ENCODE measurements at places on chromosomes 3 and 15.

DNA sequence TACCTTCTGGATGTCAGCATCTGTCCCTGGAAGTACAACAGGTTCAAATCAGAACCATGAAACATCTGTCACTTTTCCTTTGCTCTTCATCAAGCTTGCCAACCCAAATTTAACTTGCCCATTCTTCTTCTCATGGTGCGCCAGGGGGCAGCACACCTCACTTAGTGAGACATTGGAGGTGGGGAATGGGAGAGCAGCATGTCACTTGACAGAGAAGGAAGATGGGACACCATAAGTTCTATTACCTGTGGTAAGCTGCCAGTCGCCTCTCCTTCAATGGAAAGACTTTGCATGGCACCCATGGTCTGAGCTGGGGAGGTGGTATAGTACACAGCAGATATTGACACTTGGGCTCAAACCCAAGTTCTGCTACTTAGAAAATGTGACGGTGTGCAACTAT, 2.9 kb downstream of the SCN5A start:
- no peak for DNase-seq

- no peak for DNase-seq
Measured at GRCh38 chr3:52188556-52188955, 9.4 kb upstream of the ALAS1 start.

- DNase-seq, result no peak
Measured at GRCh38 chr3:73557986-73558726, 66.6 kb downstream of the PDZRN3 start.

GRCh38 chr15:31280046-31280830, 46.4 kb upstream of the KLF13 start:
- no peak for DNase-seq

GRCh38 chr3:46986782-46987310, 7.4 kb downstream of the NBEAL2 start:
- DNase-seq, result no peak

DNA sequence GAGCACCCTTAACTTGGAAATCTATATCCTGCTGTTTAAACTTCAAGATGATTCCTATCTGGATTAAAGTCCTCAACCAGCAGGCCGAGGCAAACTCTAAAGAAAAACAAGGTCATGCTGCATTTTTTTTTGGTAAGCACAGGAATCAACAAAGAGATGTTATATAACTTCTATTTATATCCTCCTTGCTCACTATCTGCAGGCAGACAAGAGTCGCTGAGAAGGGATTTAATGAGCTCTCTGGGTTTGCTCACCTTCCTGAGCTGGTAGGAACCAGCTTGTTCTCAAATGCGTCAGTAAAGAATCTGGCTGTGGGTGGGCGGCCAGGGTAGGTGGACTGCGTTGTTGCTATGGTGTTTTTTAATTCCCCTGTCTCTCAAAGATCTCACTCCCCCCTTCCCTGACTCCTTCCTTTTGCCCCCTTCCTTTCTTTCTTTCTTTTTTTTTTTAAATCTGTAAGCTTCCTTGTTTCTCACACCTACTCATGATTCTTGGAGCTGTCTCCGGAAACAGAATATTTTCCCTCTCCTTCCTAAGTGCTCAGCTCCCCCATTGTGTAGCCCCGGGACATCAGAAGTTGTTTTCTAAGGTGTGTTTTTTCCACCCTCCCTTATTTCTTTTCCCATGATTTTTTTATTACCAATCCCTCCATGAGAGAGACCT, 228.8 kb upstream of the BHLHE40 start:
- DNase-seq, result no peak

DNA sequence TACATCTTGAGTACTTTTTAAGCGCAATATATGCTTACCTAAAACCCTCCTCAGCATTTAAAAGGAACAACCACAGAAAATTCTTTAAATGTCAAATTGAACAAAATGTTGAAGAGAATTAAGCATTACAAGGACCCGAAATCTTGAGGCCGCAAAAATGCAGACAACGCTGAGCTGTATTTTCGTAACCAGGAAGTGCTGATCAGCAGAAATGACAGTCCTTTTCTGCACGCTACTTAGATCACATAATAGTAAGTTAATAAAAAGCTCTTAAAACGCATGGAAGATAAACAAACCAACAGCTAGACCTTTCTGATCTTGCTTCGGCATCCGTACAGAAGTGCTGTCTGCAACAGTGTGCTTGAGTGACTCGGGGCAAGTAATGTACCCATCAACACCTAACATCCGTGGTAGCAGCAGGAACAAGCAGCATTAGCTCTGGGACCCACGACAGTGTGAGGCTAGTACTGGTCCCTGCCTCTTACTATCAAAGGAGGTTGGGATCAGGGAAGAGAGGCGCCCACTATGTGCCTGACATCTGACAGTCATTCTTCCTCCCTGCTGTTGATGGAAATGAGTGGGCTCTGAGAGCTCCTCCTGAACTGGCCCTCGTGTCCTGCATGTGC, 1.8 kb upstream of the SSUH2 start:
- no peak for DNase-seq

- DNase-seq, result peak; percentile 67
Measured at GRCh38 chr15:77907824-77908751, 169.4 kb downstream of the TBC1D2B start.

- DNase-seq, result no peak
Measured at GRCh38 chr3:189735913-189736312, 104.7 kb downstream of the TP63 start.

GRCh38 chr3:177657243-177657642, 460.0 kb upstream of the TBL1XR1 start:
- no peak for DNase-seq

DNA sequence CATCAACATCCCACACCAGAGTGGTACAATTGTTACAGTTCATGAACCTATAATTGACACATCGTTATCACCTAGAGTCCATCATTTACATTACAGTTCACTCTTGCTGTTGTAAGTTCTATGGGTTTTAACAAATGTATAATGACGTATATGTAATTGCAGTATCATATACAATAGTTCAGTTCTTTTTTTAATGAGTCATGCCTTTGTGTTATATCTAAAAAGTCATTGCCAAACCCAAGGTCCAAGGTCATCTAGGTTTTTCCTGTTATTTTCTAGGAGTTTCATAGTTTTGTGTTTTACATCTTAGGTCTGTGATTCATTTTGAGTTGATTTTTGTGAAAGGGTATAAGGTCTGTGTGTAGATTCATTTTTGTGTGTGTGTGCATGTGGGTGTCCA, 160.9 kb upstream of the GALNT15 start:
- DNase-seq, result no peak
